Osteoblast (primary cell): ENCODE measurements at places on chromosomes 11 and 22.

DNA sequence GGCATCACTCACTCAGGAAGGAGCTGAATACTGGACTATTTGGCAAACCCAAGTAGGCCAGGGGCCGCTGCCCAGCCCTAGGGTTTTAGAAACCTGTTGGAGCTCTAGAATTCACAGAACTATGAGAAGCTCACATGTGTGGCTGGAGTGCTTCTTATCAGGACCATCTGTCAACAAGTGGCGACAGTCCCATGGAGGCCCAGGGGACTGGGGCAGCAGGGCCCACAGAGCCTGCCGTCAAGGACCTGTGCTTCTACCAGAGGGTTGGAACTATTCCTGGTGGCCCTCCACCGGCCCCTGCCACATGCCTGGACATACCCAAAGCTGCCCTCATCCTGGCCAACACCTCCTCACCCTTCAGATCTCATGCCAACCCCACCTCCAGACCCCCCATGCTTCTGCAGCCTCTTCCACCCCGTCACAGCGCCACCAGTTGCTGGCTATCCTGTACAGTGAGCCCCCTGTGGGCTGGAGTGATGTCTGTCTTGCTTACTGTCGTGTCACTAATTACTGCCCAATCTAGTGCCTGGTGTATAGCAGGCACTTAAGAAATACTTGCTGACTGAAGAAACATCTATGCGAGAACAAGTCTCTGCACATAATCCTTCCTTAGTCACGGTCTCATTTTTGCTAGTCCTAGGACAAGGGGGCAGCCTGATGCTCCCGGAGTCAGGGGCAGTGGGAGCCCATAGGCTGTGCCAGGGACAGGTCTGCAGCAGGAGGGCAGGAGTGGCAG is 27.2 kb upstream of the RASL10A start:
- peak; percentile 70 for DNase-seq

- no peak for DNase-seq
Measured at GRCh38 chr11:85672105-85672902, 7.4 kb upstream of the CREBZF start.

GRCh38 chr11:12936200-12936599 is 72.9 kb upstream of the RASSF10 start:
- no peak for DNase-seq

- DNase-seq, result peak; percentile 59
Measured at GRCh38 chr11:59102259-59102765, 4.7 kb upstream of the FAM111B start.

GRCh38 chr11:62493801-62494200 is 52.8 kb downstream of the AHNAK start:
- no peak for DNase-seq

- peak; percentile 80 for DNase-seq
Measured at GRCh38 chr11:60844870-60845221, 2.9 kb downstream of the CCDC86 start.

DNA sequence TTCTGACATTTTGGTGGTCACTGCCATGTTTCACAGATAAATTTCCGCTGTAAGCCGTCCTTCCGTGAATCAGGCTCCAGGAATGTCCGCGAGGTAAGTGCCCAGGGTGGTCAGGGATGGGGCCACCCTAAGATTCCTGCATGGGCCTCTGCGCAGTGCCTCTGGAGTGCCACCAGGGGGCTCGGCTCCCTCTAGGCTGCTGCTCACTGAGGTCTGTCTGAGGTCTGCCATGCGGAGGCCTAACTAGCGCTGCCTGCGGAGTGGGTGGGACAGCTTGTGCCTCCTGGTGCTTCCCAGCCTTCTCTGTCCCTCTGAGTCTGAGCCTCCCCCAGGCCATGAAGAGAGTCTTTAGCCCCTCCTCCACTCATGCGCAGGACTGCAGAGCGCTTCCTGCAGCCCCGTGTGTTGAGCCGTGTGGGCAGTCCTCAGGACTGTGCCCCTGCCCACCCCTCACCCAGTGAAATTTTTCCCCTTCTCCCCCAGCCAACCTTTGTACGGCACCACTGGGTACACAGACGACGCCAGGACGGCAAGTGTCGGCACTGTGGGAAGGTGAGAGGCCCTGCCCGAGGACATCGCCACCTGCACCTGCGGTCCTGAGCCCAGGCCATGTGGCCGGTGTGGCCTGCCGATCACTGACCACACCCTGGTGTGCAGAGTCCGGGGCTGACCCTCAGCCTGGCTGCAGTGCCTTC is 11.9 kb upstream of the MDK start:
- peak; percentile 98 for DNase-seq
